ENCODE measurements at places on chromosomes 7 and 10.

GRCh38 chr7:28405662-28406061 lies 6.7 kb upstream of the CREB5 start:
- DNase-seq, result no peak

DNA sequence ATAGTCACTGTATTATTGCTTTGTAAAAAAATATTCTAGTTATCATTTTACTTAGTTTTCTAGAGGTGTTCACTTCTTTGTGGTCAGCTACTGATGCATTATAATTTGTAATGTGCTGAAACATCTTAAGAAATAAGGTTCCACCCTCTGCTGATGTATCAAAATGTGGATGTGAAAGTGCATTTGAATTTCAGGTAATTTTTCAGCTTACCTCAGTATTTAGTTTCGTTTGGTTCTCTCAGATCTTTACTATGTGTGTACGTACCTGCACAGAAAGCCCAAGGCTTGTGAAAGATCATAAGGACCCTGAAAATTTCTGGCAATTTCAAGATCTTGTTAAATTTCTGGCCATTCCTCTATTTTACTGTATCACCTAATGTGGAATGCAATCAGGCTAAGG lies 542.3 kb upstream of the TPK1 start:
- no peak for DNase-seq

- no peak for DNase-seq
These were observed 32.3 kb upstream of the NUB1 start for GRCh38 chr7:151309311-151309710.

DNA sequence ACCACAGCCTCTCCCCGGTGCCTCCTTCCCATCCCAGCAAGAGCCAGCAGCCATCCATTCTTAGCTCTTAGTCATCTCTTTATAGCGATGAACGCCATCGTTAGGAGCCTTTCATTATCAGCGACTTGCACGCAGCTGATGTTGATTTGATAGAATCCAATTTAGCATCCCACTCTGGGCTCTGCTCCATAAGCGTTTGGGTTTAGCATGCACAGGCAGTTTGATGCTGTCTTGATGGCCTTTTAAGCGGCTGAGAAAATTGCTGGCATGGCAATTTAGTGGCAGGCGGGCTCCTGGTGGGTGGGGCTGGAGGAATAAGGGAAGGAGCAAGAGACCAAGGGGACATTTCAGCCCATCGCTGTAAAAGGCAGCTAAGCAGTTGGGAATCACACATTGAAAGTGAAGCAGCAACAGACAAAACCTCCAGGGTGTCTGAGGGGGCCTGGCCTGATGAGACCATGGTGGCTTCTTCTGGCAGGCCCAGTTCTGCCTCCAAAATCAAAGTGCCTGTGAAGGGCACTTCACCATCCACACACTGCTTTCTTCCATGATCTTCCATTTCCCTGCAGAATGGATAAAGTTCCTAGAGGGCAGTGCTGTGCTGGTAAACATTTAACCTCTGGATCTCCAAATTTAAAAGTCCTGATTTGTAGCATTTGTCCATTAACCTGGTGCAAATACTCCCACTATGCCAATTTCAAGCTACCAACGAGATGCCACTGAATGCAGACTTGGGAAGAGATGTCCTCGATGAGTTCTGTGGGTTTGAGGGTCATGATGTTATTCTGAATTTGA lies 107.8 kb upstream of the PLXNA4 start:
- DNase-seq, result no peak

DNA sequence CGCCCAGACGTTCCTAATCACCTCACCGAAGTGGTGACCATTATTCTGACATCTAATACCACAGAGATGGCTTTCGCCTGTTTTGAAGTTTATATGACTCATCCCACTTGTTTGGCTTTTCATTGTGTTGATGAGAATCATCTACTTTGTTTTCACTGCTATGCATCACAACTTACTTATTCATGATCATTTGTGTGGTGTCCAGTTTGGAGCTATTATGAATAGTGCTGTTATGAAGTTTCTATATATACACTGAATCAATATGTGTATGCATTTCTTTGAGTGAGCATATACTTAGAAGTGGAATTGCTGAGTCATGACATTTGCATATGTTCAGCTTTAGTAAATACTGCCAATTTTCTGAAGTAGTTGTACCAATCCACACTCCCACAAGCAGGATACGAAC lies 38.6 kb upstream of the TNKS2 start:
- no peak for DNase-seq

GRCh38 chr7:23907012-23907411 lies 197.0 kb downstream of the STK31 start:
- no peak for DNase-seq

DNA sequence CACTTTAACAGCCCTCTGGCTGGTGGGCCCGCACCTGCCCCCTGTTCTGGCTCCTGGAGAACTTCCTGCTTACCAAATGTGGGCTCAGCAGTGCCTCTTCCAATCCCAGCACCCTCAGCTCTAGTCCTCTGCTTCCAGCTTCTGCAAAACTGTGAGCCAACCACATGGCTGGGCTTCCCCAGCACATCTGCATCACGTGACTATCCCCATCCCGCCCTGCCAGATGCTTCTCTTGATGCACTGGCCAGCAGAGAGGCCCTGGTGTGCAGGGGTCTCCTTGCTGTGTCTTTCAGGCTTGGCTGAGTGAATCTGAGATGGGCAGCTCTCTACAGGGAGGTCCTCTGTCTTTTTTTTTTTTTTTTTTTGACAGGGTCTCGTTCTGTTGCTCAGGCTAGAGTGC lies 43.8 kb upstream of the DMBT1 start:
- no peak for DNase-seq

DNA sequence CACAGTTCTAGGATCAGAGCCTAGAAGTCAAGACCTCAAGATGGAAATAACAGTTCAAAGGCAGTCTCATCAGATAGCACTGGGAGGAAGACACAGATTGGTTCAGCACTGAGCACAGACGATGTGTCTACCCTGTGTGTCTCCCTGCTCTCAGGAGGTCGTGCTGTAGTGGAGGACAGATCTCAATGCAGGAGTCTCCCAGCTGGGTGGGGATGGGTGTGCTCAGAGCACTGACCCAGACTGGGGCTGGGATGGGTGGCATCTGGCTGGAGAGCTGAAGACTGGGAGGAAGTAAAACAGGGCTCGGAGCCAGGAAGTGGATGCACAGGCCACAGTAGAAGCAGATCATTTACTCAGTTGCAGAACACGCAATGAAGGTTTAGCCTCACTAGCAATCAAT lies 69.5 kb upstream of the GDF10 start:
- DNase-seq, result no peak

DNA sequence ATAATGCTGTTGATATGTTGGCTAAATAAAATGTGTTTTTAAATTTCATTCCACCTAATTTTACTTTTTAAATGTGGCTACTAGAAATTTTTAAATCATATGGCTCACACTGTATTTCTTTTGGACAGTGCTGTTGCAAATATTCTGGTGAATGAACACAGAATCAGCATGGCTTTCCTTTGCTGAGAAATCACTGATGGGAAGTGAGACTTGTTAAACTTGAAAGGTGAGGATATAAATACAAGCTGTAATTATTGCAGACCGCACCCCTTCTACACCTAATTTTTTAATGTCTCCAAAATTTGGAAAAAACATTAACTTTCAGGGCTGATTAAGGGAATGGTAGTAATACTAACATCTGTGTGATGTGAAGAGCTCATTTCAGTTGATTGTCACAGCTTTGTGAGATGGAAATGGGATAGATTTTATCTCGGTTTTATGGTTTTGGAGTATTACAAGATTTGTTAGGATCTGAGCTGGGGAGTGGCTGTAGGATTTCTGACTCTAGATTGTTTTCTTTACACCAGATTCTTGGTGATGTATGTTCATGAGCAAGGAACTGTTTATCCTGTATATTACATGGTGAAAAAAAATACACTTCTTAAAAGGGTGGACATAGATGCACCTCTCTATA lies 1.3 kb downstream of the MIOS start:
- no peak for DNase-seq

DNA sequence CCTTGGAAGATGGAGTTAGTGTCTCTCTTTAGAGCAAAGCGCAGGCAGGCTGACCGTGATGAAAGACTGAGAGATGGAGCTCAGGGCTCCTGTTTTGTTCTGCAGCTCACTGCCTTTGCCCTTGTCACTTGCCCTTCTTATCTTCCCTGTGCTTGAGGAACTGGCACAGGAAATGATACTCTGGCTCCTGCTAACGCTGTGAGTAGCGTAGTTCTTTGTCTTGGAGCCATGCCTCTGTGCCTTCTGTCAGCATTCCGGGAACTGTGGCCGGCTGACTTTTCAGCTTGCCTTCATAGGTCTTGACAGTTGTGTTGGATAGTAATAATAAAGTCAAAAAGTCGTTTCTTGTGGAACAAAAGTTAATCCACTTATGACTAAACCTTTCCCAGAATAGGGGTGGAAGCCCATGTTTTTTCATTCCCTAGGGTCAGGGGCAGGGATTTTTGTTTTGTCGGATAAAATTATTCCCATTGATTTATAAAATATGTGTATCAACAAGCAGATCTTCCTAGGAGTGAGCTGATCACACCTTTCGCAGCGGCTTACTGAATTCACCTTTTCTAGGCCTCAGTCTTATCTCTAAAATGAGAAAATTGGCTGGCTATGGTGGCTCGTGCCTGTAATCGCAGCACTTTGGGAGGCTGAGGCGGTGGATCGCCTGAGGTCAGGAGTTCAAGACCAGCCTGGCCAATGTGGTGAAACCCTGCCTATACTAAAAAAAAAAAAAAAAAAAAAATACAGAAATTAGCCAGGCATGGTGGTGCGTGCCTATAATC lies 16.6 kb upstream of the TMEM236 start:
- no peak for DNase-seq

DNA sequence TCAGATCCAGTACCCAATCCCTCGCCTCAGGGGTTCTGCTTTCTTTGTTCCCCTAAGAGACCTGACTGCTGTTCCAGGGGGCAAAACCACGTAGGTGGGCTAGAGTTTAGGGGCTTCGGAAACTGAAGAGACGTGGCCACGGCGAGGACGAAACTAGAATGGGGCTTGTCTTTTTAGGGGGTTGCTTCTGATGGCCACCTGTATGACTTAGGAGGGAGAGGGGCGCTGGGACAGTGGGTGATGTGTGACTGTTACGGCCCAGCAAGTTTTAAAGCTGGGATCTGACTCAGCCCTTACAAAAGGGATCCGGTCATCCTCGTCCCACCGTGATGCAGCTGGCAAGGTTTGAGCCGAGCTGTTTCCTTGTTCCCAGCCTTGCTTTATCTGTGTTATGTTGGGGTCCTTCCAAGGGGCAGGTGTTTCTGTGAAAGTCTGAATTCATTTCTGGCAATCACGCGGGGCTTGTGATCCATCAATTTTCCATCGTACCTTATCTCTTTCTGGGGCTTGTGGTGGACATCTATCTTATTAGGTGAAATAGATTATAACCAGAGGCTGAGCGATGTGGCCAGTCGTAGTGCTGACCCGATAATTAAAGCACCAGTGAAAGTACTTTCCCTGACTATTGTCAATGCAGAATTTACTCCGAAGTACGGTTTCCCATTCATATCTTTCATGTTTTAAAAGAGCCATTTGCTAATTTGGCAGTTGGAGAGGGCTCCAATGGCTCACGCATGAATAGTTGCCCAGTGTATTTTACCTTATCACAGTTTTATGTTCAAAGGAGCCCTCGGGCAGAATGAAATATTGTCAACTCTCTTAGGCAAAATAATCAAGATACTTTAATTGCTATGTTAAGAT lies 830 bp downstream of the MET start:
- DNase-seq, result no peak
